T-helper 9 cell (primary cell): ENCODE measurements at places on chromosomes 1 and 21.

- no peak for DNase-seq
Observed at GRCh38 chr1:150226486-150226885, 9.4 kb downstream of the ANP32E start.

- DNase-seq, result no peak
Observed at GRCh38 chr1:228154670-228155571, 5.2 kb downstream of the GJC2 start.

DNA sequence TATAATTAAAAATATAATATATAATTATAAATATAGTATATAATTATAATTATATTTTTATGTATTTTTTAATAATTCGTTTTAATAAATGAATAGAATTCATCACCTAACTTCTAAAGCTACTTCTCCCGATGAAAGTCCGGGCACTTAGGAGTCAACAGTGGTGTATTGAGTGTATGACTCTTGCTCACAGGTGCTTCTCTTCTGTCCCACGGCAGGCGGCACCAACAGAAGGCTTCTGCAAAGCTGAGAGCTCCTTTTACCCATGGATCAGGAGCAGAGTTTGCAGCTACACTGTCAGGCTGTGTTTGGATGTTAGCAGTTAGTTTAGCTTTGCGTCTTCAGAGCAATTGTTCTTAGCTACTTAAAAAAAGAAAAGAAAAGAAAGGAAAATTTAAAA, 122.4 kb downstream of the LIPI start:
- DNase-seq, result no peak

DNA sequence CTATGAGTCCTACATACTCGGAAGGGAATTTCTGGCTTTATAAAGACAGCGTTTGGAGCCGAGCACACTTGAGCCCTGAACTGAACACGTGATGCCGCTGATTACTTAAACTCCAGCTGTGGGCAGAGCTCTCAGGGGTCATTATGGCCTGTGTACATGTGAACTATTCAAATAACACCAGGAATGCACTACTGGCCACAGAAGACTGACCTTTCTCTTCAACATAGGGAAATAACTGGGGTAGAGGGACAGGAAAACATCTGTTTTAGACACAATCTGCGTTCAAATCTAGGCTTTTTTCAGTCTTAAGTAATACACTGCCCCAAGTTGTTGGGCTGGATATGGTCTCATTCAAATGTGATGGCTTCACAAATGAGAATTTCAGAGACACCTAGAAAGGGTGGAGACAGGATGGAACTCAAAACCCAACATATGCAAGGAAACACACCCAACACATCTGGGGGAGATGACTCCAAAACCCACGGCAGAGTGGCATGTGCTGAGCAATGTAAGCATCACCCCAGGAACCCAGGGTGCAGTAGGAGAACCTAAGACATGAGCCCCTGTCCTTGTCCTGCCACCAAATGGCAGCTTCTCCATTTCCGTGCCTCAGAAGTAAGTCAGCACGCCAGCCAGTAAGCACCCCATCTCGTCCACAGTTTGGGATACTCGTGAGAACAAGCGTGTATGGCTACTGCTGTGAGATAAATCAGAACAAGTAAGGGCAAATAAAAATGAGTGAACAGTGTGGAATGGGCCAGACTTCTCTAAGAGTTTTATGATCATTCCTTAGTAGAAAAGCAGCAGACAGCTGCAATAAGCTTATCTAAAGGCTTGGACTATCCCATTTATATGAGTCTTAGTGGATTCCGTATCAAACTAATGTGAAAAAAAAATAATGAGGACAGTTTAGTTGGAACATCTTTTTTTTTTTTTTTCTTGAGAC, 24.9 kb downstream of the NID1 start:
- DNase-seq, result no peak

DNA sequence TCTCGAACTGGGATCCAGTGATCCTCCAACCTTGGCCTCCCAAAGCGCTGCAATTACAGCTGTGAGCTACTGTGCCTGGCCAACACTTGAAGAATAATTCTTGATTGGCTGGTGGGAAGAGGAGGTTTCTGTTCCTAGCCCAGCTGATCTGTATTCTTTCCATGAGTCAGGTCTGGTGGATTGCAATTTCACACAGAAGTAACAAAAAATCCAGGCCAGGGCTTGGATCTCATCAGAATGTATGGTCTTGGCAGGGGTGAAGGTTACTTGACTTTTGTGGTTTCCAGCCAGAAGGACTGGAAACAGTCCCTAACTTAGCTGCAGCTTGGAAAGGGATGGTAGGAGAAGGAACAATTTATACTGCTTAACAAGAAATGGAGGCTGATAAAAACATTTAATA, 5.1 kb upstream of the HP1BP3 start:
- no peak for DNase-seq

- no peak for DNase-seq
Observed at GRCh38 chr1:192776206-192776605, 32.6 kb upstream of the RGS2 start.

GRCh38 chr1:89955311-89956205, 39.4 kb upstream of the ZNF326 start:
- DNase-seq, result no peak
